ENCODE measurements at places on chromosomes 5 and 9.

DNA sequence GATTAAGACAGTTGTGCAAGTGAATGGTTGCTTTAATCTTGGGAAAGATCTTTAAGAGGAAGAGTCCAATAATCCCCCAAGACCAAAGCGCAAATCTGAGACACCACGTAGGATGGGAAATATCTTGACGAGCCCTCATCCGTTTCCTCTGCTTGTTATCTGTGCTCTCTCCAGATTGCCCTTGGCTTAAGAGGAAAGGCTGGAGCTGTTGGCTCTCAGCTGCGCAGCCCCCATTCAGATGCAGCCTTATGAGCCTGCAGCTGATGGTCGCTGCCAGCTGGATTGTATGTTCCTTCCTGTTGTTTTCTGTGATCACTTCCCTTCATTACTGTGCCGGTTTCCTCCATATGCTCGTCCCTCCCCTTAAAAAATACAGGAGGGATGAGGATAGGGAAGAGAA lies 47.7 kb downstream of the PWWP2A start:
- no peak for DNase-seq

DNA sequence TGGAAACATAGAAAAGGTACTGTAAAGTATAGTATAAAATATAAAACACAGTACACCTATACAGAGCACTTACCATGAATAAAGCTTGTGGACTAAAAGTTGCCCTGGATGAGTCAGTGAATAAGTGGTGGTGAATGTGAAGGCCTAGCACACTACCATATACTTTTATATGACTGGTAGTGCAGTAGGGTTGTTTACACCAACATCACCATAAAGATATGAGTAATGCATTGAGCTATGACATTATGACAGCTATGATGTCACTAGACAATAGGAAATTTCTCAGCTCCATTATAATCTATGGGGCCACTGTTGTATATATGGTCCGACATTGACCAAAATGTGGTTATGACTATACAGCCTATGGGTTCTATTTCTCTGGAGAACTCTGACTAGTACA lies 291.8 kb upstream of the ACTBL2 start:
- DNase-seq = no peak

DNA sequence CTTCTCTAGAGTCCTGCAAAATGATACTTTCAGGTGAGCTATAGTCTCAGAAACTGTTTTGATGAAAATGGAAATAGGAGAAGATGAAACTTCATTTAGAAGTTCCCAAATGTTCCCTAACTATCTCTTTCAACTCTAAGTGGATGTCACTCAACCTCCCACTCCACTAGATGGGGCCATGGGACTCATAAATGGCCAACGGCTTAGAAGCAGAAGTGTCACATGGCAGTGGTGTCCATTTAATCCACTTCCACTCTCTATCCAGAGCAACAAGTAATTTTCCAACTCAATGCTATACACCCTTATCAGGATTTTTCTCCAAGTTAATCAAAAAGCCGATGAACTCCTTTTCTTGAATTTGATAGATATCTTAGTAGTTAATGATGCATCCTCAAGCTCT lies 295.7 kb downstream of the EDIL3 start:
- no peak for DNase-seq

- no peak for DNase-seq
These were observed 83.5 kb downstream of the SLC1A1 start for GRCh38 chr9:4573634-4574389.

GRCh38 chr9:112869041-112869529 lies 21.6 kb downstream of the SLC46A2 start:
- no peak for DNase-seq

DNA sequence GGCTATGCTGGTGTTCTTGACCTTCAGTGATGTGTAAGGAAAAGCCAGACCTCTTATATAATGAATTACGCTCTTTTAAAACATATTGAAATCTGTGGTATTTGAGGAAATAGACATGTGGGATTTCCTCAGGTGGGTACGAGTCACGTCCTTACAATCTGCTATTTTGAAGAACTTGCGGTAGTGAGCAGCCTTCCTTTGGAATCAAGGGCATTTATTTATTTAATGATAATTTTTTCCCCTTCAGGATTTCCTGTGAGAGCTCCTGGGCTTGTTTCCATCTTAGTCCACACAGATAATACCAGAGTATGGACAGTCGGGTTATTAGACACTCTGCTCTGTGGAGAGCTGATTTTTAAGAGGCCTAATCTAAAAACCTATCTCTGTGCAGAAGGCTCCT lies 167.9 kb downstream of the ARHGEF28 start:
- no peak for DNase-seq

GRCh38 chr9:131289301-131290035 lies at the start of gene PLPP7:
TSS of gene PLPP7 (plus strand) at chr9:131289723. CDS start at chr9:131289998, 275 bp downstream.
- DNase-seq = no peak

DNA sequence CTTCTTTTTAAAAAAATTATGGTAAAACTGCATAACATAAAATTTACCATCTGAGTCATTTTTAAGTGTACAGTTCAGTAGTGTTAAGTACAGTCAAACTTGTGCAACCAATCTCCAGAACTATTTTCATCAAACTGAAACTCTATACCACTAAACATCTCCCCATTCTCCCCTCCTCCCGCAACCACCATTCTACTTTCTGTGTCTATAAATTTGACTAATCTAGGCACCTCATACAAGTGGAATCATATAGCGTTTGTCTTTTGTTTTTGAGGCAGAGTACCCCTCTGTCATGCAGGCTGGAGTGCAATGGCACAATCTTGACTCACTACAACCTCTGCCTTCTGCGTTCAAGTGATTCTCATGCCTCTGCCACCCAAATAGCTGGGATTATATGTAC lies 24.0 kb upstream of the EBF1 start:
- DNase-seq = no peak

DNA sequence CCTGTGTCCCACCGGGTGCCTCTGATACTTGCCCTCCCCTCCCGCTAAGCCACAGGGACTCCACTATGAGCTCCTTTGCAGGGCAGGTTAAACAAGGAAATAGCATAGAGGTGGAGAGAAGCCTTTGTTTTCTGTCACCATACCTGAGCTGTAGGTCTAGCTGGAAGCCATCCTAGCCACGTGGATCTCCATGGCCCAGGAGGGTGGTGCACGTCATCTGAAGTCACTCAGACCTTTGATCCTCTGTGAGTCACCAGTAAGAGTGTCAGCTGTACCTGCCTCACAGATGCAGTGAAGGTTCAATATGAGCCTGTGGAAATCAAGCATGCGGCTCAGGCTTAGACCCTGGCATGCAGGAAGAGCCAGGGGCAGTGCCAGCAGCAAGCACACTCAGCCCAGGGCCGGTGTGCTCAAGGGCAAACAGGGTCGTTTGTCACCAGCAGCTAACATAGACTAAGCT lies 55.1 kb downstream of the ASS1 start:
- DNase-seq = no peak

DNA sequence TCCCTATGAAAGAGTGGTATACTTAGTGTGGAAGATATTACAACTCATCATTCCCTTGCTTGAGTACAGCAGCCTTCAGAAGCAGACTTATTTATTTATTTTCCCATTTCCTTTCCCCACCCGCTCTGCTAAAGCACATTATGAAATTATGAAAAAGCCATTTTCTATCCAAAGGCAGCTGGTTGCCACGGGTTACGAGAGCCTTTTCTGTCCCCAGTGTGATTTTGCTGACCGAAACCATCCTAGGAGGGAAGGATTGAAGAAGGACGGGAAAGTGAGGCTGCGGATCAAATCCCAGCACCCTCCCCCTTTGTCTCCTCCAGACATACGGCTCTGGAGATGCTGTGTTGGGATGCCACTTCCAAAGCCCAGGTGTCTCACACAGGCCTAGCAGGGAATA lies 246.9 kb downstream of the TLR4 start:
- no peak for DNase-seq
